Germinal center (tissue), 1 donor: ENCODE measurements at places on chromosomes 5 and 9.

GRCh38 chr5:146042628-146043279 is 62.6 kb downstream of the PLAC8L1 start:
- no peak for DNase-seq

DNA sequence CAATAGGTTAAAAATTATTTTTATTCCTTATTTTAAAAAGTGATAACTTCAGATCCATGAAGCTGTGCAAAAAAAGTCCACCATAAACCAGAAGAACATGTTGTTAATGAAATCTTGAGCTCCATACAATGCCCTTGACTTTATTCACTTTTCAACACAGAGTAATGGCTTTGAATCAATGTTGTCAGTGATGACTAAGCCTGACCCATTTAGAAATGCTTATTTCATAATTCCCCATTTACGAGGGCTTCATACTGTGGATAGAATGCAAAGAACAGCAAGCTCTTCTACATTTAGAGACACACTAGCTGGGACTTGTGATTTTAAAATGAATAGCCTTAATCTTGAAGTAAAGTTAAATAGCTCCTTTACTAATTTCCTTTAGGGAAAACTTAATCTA is 25.7 kb upstream of the IL9 start:
- no peak for DNase-seq

DNA sequence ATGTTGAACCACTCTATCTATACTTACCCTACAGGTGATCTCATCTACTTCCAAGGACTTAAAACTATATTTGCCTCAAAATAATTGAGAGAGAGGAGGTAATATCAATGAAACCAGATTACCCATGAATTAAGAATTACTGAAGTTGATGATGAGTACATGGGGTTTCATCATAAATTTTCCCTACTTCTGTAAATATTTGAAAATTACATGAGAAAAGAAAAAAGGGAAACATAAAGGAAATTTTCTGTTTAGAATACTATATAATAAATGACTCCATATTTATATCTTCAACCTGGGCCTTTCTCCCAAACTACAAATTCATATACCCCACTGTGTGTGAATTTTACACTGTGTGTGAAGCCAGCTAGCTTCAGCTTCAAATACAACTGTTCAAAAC is 2.6 kb downstream of the TSTD2 start:
- DNase-seq, result no peak

DNA sequence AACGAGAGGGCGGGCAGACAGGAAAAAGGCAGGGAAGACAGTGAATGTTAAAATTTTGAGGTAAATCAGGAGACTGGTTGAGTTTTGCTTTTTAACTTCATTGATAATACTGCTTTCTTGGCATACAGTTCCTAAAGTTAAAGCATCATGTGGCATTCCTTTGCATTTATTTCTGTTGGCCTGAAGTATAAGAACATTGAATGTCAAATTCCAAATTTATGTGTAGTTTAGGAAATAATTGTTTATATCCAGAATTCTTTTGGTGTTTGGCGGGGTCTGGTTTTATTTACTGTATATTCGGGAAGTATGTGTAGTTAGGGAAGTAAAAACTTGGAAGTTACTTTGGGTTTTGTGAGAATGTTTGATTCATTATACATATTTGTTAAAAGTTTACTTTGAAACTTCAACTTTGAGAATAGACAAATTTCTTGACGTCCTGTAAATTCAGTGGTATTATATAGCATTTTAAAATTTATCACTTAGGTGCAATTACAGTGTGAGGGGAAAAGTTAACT is 83.2 kb downstream of the PTPDC1 start:
- no peak for DNase-seq

DNA sequence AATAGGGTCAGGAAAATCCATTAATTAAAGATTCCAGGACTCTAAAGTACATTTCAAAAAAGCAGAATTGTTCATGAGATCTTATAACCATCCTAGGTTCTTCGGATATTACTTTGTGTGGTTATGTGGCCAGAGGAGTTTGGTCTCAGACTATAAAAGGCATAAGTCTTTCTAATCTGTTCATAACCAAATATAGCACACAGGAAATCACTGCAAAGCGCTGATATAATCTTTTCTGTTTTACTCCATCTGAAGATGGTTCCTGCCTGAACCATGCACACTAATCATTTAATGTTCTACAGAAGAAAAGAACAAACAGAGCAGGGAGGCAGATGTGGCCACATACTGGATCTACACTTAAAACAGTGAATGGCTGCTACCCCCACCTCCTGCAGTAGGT is 182.8 kb downstream of the SEMA5A start:
- no peak for DNase-seq

DNA sequence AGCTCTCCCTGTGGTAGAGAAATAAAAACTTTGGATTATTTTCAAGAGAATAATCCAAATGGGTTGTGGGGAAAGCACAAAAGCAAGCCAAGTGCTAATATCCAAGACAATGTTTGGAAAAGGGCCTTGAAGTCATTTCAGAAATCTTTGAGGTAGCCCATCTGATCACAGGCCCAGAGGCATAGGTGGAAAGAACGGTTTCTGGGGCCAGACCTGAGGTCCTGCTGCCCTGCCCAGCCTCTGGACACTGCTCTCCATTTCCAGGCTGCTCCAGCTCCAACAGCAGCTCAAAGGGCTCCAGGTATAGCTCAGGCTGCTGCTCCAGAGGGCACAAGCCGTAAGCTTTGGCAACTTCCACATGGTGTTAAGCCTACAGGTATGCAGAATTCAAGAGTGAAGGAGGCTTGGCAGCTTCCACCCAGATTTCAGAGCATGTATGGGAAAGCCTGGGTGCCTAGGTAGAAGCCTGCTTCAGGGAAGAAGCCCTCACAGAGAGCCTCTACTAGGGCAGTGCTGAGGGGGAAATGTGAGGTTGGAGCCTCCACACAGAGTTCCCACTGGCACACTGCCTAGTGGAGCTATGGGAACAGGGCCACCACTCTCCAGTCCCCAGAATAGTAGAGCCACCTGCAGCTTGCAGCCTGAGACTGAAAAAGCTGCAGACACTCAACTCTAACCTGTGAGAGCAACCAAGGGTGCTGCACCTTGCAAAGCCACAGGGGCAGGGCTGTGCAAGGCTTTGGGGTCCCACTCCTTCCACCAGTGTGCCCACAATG is 133.1 kb downstream of the PIK3R1 start:
- no peak for DNase-seq

DNA sequence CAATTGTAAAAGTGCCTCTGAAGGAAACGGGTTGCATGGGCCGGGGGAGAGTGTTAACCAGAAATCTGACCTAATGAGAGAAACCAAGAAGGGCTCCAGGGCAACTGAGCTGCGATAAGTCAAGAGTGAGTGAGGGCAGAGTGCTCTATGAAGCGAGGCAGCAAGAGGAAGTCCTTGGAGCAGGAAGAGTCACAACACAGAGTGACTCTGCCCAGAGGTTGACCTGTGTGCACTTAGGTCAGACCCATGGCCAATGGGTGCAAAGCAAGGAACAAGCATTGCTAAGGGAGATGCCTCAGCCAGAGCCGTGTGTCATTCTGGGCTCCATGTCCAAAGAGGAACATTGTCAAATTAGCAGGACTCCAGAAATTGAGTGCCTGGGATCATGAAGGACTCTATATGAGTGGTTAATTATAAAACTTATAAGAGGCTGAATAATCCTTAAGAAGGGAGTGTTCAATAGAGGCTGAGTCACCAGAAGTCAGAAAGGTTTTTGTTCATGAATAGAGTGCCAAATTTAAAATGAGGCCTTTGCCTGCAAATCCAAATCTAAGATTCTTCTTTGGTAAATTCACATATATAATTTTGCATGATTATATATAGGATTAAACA is 438.5 kb downstream of the MED10 start:
- no peak for DNase-seq

DNA sequence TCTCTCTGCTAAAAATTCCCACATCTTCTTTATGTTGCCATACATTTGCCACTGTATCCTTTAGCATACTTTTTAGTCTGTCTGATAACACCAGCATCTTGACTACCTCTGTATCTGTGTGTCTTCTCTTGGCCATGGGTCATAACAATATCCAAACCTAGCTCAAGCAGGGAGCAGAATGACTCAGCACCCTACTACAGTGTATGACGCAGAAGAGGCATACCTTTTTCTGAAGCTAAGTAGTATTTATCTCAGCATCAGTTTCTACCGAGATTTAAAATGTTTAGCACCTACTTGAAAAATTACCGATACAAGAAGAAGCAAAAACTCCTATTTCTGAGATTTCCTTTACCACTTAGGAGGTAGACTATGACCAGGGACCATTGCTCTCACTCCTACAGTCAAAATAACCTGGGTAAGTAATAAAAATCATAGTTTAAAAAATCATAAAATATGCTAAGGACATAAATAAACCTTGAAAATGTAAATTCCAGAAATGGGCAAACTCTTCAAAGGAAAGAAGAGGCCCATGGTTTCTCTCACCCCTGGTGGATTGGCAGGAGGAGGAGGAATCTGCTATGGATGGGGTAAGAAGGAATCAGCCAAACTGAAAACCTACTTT is 286.5 kb downstream of the MAST4 start:
- DNase-seq, result no peak

GRCh38 chr5:88664645-88665044 is 218.3 kb downstream of the MEF2C start:
- no peak for DNase-seq

GRCh38 chr9:104858271-104858670 is 69.7 kb downstream of the ABCA1 start:
- no peak for DNase-seq

DNA sequence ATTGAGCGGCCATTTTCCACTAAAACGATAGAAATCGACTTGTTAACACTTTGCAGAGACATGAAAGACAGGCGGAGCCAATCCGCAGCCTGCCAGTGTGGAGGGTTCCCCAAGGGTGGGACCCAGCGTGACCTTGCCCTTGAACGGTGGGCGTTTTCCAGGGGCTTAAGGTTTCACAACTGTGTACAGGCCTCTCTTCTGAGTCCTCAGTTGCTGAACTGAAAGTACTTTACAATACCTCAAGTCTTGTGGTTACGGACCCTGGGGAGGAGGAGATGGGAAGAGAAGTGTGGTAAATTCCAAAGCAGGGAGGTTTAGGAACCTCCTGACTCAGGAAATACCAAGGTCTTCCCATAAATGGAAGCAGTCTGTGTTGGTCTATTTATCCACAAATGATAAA is 68.2 kb upstream of the CKMT2 start:
- no peak for DNase-seq

DNA sequence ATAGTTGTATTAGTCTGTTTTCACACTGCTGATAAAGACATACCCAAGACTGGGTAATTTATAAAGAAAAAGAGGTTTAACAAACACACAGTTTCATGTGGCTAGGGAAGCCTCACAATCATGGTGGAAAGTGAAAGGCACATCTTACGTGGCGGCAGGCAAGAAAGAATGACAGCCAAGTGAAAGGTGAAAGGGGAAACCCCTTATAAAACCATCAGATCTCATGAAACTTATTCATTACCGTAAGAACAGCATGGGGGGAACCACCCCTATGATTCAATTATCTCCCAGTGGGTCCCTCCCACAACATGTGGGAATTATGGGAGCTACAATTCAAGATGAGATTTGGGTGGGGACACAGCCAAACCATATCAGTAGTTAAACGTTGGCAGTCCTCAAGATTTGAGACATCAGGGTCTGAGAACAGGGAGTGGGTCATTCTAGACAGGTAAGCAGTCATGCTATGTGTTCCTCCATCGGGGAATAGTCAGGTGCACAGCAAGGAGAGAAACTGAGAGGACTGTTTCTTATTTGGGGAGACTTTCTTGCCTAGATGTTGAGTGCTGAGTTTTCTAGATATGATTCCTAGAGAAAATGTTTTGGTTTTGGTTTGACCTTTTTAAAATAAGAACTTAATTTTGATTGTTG is 45.8 kb upstream of the ENTREP1 start:
- DNase-seq, result no peak

DNA sequence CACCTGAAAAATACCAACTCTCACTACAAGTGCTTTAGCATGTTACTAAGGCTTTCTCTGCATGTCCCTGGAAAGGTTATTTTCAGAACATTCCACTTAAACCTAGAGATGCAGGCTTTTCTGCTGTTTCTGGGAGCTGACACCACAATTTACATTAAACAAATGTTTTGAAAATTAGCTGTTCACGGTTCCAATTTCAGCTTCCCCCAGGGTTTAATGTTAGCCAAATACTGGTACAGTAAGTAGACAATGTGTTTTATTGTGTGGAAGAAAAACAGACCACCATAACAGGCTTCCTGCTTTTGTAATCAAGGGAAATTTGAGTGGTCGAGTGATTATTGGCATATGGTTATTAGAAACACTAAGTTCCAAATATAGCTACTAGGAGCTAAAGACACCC is 32.0 kb downstream of the MACROH2A1 start:
- DNase-seq, result no peak
